ENCODE measurements at places on chromosomes 16 and 17. TPM values are rescaled to one million over a fixed set of nuclear protein-coding genes. Genes with fewer than 3 reads are reported as not detected.

DNAAF1 gene
- 0.06 TPM for polyA plus RNA-seq

SBK1 gene
- polyA plus RNA-seq, result 34.8 TPM

MGAT5B gene
- 12.7 TPM for polyA plus RNA-seq

ASPSCR1 gene
- 54.6 TPM for polyA plus RNA-seq

CES1 gene
- 0.80 TPM for polyA plus RNA-seq

CRISPLD2 gene
- polyA plus RNA-seq, result 3.6 TPM

ALOX12B gene
- polyA plus RNA-seq, result 0.82 TPM

DNA sequence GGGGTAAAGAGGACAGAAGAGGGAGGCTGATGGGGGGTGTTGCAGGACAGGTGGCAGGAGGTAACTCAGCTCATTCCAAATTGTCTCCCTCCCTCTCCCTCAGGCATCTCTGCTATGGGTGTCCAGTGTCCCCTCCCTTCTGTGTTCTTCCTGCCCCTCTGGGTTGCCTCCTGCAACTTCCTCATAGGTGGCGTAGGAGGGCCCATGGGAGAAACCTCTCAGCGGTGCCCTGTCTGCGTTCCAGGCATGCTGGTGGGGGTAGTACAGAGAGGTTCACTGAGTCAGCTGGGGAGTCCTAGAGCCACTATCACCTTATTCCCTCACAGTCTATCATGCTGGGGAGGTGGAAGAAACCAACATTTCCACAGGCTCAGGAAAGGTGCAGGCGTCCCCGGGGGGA, 14.7 kb upstream of the ODF4 start:
- no peak for DNase-seq
- H3K4me1 ChIP-seq, result peaks cover 4% of the 10 kb centered on the region
- H3K27ac ChIP-seq, result no peak overlapping the region
- H3K27me3 ChIP-seq, result peaks cover 2% of the 10 kb centered on the region

DNA sequence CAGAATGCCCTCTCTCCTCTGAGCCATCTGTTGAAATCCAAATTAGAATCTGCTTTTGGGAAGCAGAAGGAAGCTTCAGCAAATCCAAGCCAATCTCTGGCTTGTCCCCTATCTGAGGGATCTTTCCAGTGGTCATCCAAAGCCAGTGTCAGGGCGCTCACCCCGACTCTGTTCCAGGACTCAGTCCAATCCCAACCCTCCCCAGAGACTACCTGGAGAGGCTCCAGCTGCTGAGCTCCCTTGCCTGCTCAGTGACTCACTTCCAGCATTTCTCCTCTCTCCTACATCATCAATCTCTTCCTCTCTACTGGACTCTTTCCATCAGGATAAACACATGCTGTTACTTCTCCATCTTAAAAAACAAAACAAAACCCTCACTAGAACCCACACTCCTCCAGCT, 2.4 kb downstream of the MATCAP1 start:
- no peak overlapping the region for H3K27ac ChIP-seq
- H3K27me3 ChIP-seq, result peaks cover 14% of the 10 kb centered on the region
- no peak overlapping the region for H3K4me3 ChIP-seq
- H3K36me3 ChIP-seq, result no peaks in the 10 kb centered on the region
- no peak for DNase-seq

DNA sequence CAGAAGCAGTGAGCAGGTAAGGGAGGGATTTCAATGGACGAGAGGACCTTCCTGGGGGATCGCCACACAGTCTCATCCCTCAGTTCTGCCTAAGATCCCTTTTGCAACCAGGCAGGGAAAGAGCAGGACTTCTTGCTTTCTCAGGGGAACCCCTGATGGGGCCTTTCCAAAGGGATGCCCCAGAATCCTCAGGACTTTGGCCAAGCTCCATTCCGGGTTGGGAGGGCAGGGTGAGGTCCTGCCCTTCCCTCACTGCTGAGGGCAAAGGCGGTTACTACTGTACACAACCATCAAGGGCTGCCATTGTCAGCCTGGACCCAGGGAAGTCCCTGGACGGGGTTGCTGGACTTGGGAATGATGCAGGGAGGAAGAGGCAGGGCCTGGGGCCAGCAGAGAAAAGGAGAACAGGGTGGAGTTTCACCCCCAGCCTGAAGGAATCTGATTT, 9.7 kb downstream of the PRR29 start:
- no peaks in the 10 kb centered on the region for H3K36me3 ChIP-seq
- no peak overlapping the region for H3K4me3 ChIP-seq

DNA sequence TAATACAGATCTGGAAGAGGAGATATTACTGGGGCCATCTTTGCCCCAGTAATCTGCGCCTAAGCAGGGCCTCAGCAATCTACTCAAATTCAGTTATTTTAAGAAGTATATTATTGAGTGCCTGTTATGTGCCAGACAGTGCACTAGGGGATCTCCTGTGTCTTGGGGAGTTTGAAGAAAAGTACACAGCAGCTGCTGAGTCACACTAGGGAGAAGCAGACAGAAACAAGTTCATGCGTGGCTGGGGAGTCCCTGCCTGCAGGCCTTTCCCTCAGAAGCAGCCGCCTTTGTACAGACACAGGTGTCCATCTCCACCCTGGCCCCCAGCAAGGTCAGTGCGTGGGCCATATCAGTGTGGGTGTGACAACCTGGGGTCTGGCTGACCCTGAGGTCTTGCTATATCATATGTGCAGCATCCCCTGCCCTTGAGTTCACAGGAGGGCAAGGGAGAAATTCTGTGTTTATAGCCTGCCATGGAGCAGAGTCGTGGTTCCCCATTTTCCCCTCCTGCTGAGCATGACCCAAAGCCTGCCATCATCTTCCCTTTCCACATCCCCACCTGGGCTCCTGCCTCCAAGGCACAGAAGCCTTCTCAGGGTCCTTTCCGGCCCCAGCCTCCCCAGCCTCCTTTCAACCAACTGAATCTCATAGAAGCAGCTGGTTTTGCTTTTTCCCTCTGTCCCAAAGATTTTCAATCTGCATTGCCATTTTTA, 229.9 kb upstream of the SDK2 start:
- H3K4me1 ChIP-seq, result no peaks in the 10 kb centered on the region
- no peak for DNase-seq
- H3K27me3 ChIP-seq, result no peaks in the 10 kb centered on the region
- H3K27ac ChIP-seq, result no peak overlapping the region
- H3K36me3 ChIP-seq, result no peaks in the 10 kb centered on the region
- H3K4me3 ChIP-seq, result no peak overlapping the region

- H3K36me3 ChIP-seq, result no peaks in the 10 kb centered on the region
- DNase-seq, result no peak
- no peak overlapping the region for H3K27ac ChIP-seq
- H3K27me3 ChIP-seq, result no peaks in the 10 kb centered on the region
Measured at GRCh38 chr16:82660966-82661365, 34.2 kb downstream of the CDH13 start.
